Neural cell (in vitro differentiated cells): ENCODE measurements at places on chromosomes 11 and 22. TPM values are rescaled to one million over a fixed set of nuclear protein-coding genes. Genes with fewer than 3 reads are reported as not detected.

Gene MGAT3
- polyA plus RNA-seq: 29.1 and 36.2 TPM in 2 replicates

Gene MYBPC3
- not detected in 2 replicates for polyA plus RNA-seq

Gene TNKS1BP1
- polyA plus RNA-seq: 8.9 and 9.4 TPM in 2 replicates

Gene OR6A2
- polyA plus RNA-seq: 0.05 TPM in 1 of 2 replicates, not detected in the other

Gene MRGPRX4
- not detected in 2 replicates for polyA plus RNA-seq

Gene MOV10L1
- not detected in 2 replicates for polyA plus RNA-seq

Gene INPP5J
- polyA plus RNA-seq: 3.7 and 9.4 TPM in 2 replicates

Gene KRTAP5-10
- 0.62 TPM in 1 of 2 replicates, not detected in the other for polyA plus RNA-seq

Gene BIK
- 1.5 and 3.1 TPM in 2 replicates for polyA plus RNA-seq

Gene EFEMP2
- 0.50 and 0.67 TPM in 2 replicates for polyA plus RNA-seq

Gene OR52J3
- polyA plus RNA-seq: not detected in 2 replicates

Gene CYB5R3
- polyA plus RNA-seq: 17.2 and 20.2 TPM in 2 replicates

Gene TRIM22
- polyA plus RNA-seq: 4.3 and 10.2 TPM in 2 replicates

Gene SLC5A4
- polyA plus RNA-seq: not detected in 2 replicates

Gene TYR
- polyA plus RNA-seq: not detected in 2 replicates

Gene OR56B1
- not detected in 2 replicates for polyA plus RNA-seq

Gene KCNE3
- not detected in 2 replicates for polyA plus RNA-seq

Gene DDI1
- polyA plus RNA-seq: not detected in 2 replicates

Gene TMEM121B
- polyA plus RNA-seq: 15.8 and 16.8 TPM in 2 replicates

Gene ARRB1
- 5.7 and 10.5 TPM in 2 replicates for polyA plus RNA-seq
